ENCODE measurements at places on chromosomes 7 and 10.

DNA sequence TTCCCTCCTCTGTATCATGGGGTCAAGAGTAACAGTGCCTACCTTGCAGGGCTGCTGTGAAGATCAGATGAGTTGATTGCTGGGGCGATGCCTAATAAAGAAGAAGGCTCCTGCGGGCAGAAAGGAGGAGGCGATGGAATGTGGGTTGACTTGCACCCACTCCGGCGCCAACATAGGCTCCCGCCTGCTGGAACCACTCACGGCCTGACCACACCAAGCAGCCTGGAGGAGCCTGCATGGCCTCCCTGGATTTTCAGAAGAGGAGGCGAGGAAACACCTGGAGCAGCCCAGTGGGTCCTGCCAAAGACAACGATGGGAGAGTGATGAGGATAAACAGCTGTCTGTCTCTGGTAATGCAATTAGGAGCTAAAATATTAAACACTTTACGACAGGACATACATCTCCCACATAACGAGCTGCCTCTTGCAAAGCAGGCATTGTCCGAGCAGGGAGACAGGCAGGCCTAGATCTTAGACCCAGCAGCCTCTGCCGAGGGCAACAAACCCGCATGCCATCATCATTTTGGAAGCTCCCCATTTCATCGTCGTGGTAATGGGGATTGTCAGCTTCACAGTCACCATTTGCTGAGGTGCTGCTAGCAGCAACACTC is 302.9 kb upstream of the ZMIZ1 start:
- DNase-seq = no peak

DNA sequence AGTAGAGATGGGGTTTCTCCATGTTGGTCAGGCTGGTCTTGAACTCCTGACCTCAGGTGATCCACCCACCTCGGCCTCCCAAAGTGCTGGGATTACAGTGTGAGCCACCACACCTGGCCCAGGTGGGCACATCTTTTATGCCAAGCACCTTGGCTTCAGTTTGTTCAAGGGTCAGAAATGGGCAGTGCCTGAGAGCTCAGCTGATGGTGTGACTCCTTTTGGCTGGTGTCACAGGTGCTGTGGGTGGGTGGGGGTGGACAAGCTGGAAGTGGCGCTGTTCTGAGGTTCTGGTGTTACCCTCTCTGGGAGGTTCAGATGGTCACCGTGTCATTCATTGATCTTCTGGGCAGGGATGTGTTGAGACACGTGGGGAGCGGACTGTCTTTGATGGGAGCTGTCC is 11.5 kb downstream of the ADCY1 start:
- DNase-seq = no peak

GRCh38 chr7:136104269-136104603 is 127.1 kb upstream of the MTPN start:
- no peak for DNase-seq

DNA sequence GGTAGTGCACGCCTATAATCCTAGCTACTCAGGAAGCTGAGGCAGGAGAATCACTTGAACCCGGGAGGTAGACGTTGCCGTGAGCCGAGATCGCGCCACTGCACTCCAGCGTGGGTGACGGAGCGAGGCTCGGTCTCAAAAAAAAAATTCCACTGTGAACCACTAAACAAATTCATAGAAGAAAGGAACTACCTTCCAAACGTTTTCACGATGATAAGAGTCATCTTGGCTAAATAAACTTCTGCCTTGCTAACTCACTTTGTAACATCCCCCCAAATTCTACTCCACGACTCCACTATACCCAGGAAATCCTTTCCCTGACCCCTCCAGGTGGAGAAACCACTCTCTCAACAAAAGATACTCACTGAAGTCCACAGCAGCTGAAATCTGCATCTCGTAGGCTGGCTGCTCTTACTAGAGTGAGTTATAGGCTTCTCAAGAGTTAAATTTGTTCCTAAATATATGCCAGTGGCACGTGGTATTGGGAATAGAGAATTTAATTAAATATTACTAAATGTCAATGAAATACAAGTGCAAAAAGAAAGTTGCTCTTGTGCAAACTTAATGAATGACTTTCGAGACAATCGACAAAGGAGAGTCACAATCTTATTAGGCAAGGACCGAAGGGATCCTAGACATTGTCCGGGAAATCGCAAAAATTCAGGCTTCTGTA is 1.6 kb upstream of the GTF2I start:
- peak; percentile 28 for DNase-seq

- no peak for DNase-seq
Measured at GRCh38 chr10:78185693-78186055, 152.0 kb downstream of the RPS24 start.
